ENCODE measurements at places on chromosomes 12 and 14.

DNA sequence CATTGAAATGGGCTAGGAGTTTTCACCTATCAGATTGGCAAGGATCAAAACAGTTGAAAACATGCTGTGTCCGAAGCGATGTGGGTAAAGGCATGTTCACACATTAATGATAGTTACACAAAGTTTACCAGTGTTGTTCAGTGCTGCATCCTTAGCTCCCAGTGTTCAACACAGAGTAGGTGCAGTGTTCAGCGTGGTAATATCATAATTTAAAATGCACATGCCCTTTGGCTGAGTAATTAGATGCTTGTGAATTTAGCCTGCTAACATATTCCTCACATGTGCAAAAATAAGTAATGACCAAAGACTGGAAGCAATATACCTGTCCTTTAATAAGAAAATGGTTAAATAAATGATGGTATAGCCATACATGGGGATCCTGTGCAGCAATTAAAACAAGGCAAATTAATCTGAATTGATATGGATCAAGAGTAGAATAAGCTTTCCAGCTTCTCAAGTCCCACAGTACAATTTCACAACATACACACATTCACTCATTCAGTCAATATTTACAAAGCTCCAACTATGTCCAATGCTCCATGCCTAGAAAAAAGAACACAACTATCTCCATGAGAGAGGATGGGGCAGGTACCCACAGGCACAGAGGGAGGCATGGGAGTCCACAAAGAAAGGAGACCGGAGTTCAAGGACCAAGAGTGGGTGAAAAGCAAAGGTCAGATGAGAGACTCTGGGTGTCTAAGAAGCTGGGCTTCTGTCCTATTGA, 12.8 kb downstream of the TMCC3 start:
- DNase-seq = no peak

DNA sequence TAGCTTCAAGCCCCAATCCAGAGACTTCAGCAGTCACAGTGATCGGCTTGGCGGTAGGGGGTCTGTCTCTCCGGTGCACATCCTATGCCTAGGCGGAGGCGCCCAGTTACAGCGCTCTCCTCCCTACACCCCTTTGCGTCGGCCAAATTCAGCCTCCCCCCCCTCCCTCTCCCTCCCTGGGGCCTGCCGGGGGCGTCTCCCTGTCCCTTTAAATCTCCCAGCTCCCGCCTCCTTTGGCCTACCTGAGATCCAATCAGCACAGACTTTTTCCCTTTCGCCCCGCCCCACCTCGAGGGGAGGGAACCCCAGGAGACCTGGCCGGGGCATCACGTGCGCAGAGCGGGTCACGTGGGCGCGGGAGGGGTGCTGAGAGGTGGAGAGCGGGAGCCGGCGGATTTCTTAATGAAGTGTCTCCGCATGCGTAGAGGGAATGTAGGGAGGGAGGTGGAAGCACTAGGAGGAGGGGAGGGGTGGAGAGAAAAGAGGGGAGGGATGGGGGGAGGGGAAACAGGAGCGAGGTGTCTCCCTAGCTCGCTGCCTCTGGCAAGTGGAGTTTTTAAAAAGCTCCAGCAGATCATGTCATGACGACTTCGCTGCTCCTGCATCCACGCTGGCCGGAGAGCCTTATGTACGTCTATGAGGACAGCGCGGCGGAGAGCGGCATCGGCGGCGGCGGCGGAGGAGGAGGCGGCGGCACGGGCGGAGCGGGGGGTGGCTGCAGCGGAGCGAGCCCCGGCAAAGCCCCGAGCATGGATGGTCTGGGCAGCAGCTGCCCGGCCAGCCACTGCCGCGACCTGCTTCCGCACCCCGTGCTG, at the start of gene HOXC13:
Gene HOXC13, plus strand, starts transcription at position 506 of the 815 bp plus-strand sequence. Its CDS starts 76 bp downstream, at position 582.
- DNase-seq = peak; percentile 95

DNA sequence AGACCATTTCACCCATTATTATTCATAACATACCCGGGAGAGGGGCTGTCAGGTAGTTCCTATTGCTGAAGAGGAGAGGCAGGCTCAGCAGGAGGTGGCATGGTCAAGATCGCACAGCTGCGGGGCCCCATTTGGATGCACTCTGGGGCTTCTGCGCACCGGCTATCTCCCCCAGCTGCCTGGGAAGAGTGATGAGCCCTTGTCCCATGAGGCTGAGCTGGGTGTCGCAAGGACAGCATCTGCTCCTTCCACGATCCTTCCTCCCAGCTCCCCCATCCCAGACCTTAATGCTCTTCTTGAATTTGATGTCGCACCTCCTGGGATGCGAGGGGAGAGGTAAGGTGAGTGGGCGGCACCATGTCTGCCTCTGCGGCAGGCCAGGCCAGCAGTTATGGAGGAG, 62.6 kb downstream of the SLC24A4 start:
- DNase-seq = no peak

- no peak for DNase-seq
Observed at GRCh38 chr14:93271111-93271510, 61.7 kb downstream of the BTBD7 start.

- no peak for DNase-seq
Observed at GRCh38 chr12:52581481-52581880, 7.8 kb upstream of the KRT74 start.

- DNase-seq = no peak
Observed at GRCh38 chr14:36226164-36226563, 49.6 kb upstream of the PTCSC3 start.

- DNase-seq = no peak
Observed at GRCh38 chr12:14768823-14769405, 34.4 kb downstream of the WBP11 start.

DNA sequence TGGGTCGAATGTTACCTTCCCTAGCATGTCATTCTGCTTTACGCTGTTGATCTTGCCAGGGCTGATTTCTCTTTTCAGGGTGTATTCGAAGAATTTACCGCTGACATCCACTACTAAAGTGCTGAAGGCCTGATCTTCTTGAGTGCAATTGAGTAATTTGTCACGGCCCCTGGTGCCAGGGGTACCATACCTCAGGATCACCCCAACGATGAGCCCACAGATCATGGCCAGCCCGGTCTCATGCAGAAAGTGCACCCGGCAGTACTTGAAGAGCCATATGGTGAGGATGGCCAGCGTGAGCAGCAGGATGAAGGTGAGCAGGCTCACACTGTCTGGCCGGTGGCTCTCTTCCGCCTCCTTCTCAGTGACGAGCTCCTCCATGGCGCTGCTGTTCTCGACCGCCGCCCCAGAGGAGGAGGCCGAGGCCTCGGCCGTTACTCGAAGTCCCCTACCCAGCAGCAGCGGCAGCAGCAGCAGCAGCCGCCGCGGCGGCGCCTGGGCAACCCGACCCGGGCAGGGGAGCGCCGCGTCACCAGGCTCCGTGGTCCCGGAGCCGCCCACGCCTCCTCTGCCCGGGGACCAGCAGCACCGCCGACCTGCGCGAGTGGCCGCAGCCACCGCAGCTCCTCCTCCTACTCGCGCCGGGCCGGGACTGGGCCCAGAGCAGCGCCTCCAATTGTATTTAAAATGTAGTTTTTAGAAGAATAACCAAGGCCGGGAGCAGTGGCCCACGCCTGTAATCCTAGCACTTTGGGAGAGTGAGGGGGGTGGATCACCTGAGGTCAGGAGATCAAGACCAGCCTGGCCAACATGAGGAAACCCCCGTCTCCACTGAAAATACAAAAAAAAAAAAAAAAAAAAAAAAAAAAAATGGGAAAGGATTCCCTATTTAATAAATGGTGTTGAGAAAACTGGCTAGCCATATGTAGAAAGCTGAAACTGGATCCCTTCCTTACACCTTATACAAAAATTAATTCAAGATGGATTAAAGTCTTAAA, 58.5 kb upstream of the TMPO start:
- DNase-seq = no peak

- DNase-seq = no peak
Observed at GRCh38 chr12:41336041-41336549, 148.0 kb downstream of the PDZRN4 start.

- no peak for DNase-seq
Observed at GRCh38 chr12:123120452-123121166, 30.3 kb downstream of the PITPNM2 start.

DNA sequence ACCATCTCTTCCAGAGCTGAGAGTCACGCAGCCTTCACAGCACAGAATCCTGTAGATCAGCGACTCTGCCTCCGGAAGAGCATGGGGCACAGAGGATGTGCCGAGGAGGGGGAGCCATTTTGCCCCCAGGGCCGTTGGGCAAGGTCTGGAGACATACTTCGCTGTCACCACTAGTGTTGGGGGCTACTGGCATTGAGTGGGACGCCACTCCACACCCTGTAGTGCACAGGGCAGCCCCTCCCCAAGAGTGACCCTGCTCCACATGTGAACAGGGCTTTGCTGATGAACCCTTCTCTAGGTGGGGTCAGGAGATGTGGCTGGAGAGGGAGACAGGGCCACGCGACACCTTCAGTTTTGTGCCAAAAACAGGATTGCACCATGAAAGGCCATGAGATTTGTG, 6.0 kb downstream of the GLT1D1 start:
- DNase-seq = no peak

GRCh38 chr12:27340971-27341370, 8.3 kb downstream of the BMAL2 start:
- DNase-seq = no peak

DNA sequence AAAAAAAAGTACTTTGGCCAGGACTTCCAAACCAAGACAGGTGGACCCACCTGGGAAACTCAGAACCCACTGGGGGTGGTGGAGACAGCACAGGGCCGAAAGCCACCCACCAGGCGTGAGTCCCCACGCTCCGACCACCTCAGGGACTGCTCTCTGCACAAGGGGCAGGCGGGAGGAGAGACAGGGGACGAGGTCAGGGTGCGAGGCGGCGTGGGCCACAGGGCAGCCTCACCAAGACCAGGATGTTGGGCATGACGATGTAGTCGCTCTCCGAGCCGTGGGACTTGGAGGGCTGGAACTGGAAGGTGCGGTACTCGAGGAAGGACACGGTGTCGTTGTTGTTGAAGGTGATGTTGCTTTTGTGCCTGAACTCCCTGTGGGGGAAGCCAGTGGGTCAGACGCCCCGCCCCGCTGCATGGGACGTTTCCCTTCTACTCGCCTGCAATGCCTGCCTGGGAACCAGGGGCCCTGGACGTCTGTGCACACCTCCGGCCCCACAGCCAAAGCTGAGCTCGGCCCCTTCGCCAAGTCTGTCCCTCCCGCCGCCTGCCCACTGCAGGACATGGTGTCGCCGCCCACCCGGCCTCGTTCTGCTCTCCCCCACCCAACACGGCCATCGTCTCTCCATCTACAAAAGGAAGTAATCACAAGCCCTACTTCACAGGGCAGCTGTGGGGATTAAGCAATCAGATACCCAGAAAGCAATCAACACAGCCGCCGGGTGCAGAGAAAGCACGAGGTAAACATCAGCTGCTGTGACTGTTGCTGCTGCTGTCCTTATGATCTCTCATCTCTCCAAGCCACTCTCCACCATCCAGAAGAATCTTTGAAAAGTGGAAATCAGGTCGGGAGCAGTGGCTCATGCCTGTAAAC, 48.7 kb downstream of the SCARB1 start:
- no peak for DNase-seq
